ENCODE measurements at places on chromosomes 1 and 21.

DNA sequence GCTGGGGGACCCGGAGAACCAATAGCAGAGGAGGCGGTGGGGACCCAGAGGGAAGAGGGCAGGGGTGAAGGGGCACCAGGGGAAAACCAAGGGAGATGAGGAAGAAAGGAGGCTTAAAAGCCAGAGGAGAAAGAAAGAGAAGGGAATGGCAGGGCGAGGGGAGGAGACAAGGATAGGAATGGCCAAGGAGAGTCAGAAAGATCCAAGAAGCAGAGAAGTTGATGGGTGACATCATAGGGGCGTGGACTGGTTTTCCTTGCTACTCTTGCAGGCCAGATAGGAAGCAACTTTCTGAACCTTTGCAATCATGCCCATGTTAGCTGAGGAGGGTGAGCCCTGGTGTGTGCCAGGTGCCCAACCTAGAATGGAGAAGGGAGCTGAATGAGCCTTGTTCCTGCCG, 5.4 kb downstream of the NPR1 start:
- peaks cover 14% of the 10 kb centered on the region for H3K4me1 ChIP-seq
- no peak overlapping the region for H3K27ac ChIP-seq
- no peak overlapping the region for H3K4me3 ChIP-seq
- H3K36me3 ChIP-seq, result peaks cover 1% of the 10 kb centered on the region
- H3K27me3 ChIP-seq, result peaks cover 48% of the 10 kb centered on the region
- DNase-seq, result no peak

GRCh38 chr1:26542771-26543451, 13.3 kb downstream of the RPS6KA1 start:
- DNase-seq, result no peak
- no peaks in the 10 kb centered on the region for H3K36me3 ChIP-seq
- no peak overlapping the region for H3K27ac ChIP-seq
- H3K4me3 ChIP-seq, result no peak overlapping the region

GRCh38 chr1:91553177-91553591, 52.5 kb downstream of the CDC7 start:
- H3K27me3 ChIP-seq, result no peaks in the 10 kb centered on the region
- H3K36me3 ChIP-seq, result no peaks in the 10 kb centered on the region
- DNase-seq, result no peak
- no peak overlapping the region for H3K4me3 ChIP-seq
- no peak overlapping the region for H3K27ac ChIP-seq

DNA sequence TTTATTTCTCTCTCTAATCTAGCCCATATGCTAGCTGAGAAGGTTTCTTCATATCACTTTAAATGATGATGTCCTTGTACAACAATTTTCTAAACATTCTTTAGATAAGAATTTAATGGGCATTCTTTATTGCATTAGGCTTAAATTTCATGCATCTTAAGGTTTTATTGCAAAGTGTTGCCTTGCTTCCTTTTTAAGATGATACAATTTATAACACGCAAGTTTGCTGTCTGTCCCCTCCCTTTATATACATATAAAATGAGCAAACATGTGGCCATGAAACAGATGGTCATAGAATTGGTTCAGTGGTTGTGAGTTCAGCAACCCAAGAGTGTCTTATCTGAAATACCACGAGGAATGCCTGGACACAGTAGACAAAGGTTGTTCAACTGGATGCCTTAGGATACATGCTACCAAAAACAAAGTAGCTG, 12.1 kb downstream of the NBPF3 start:
- H3K27me3 ChIP-seq, result no peaks in the 10 kb centered on the region
- peaks cover 17% of the 10 kb centered on the region for H3K4me1 ChIP-seq

DNA sequence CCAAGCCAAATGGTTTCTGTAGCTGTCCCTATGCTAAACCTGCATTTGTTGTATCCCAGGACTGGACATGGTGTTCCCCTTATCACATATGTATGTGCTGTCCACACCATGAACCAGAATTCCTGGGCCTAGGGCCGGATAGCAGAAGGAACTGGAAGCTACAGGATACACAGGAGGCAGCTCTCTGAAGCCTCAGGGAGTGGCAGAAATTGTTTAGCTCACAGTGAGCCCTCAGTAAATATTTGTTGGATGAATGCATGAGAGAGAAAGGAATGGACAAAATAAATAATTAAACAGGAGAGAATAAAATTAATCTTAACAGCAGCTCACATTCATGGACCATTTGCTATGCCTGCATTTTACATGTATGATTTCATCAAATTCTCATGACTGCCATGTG, 2.1 kb downstream of the NIPAL3 start:
- H3K36me3 ChIP-seq, result peaks cover 10% of the 10 kb centered on the region
- H3K27ac ChIP-seq, result no peak overlapping the region
- H3K4me3 ChIP-seq, result no peak overlapping the region
- no peak for DNase-seq
- peaks cover 43% of the 10 kb centered on the region for H3K4me1 ChIP-seq
- no peaks in the 10 kb centered on the region for H3K27me3 ChIP-seq

- H3K27me3 ChIP-seq, result peaks cover 2% of the 10 kb centered on the region
- no peak overlapping the region for H3K4me3 ChIP-seq
- peak overlapping the region; percentile 13 for H3K27ac ChIP-seq
- H3K4me1 ChIP-seq, result peaks cover 22% of the 10 kb centered on the region
- DNase-seq, result no peak
- H3K36me3 ChIP-seq, result no peaks in the 10 kb centered on the region
Observed at GRCh38 chr1:205325334-205325884, 3.9 kb upstream of the NUAK2 start.

- H3K27ac ChIP-seq, result no peak overlapping the region
- no peak overlapping the region for H3K4me3 ChIP-seq
- no peak for DNase-seq
- H3K36me3 ChIP-seq, result no peaks in the 10 kb centered on the region
Observed at GRCh38 chr1:207031632-207032264, 808 bp downstream of the C1orf116 start.

GRCh38 chr1:240608707-240609106, 3.2 kb downstream of the GREM2 start:
- no peak for DNase-seq
- H3K27ac ChIP-seq, result no peak overlapping the region
- H3K4me1 ChIP-seq, result peaks cover 12% of the 10 kb centered on the region
- H3K4me3 ChIP-seq, result no peak overlapping the region
- no peaks in the 10 kb centered on the region for H3K36me3 ChIP-seq

DNA sequence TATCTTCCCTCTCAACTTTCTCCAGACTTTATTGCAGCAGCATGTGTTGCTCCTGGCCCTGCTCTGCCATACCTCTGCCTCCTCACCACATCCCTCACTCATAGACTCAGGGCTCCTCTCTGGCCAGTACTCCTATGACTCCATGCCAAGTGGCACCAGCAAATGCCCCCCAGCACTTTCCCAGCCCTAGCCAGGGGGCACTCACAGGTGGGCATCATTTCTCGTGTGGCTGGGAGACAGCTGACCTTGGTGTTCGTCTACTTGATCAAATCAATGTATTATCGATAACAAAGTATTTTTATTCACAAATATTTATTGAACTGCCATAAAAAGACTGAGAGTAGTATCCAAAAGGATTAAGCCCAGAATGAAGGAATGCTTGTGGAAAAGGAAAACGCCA, 418.2 kb downstream of the FAM72C start:
- H3K4me3 ChIP-seq, result no peak overlapping the region
- DNase-seq, result no peak
- H3K27ac ChIP-seq, result no peak overlapping the region
- H3K27me3 ChIP-seq, result no peaks in the 10 kb centered on the region
- no peaks in the 10 kb centered on the region for H3K4me1 ChIP-seq
- no peaks in the 10 kb centered on the region for H3K36me3 ChIP-seq

DNA sequence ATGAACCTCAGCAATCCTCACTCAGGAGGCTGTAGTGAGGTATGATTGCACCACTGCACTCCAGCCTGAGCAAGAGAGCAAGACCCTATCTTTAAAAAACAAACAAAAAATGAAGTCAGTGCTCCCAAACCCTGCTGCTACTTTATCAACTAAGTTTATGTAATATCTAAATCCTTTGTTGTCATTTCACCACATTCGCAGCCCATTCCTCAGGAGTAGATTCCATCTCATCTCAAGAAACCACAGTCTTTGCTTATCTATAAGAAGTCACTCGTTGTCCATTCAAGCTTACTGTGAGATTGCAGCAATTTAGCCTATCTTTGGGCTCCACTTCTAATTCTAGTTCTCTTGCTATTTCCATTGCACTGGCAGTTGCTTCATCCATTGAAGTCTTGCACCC, 44.3 kb upstream of the RGL1 start:
- H3K4me1 ChIP-seq, result peaks cover 12% of the 10 kb centered on the region
- peaks cover 11% of the 10 kb centered on the region for H3K36me3 ChIP-seq
- H3K27ac ChIP-seq, result no peak overlapping the region
- no peaks in the 10 kb centered on the region for H3K27me3 ChIP-seq
- H3K4me3 ChIP-seq, result no peak overlapping the region
- DNase-seq, result no peak

DNA sequence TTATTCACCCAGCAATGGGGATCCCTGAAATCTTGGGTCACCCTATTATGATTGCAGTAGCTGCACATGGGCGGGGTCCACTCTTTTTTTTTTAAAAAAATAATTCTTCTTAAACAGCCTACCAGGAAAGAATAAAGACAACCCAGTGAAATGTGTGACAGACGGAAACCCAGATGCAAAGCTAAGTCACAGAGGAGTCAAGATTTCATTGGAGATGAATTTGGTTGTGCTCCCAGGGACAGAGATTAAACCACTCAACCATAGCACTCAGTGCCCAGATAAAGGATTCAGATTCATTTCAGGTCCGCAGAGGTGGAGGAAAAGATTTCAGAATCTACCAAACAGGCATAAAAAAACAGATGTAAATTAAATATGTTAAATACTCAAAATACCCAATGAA, 583.5 kb upstream of the ZP4 start:
- no peak overlapping the region for H3K4me3 ChIP-seq
- DNase-seq, result no peak

- peaks cover 9% of the 10 kb centered on the region for H3K36me3 ChIP-seq
- DNase-seq, result no peak
- no peak overlapping the region for H3K4me3 ChIP-seq
Observed at GRCh38 chr1:3736131-3736561, 16.1 kb upstream of the CCDC27 start.
